ENCODE measurements at places on chromosomes 16 and 17.

- no peak for DNase-seq
Observed at GRCh38 chr17:77824780-77825280, 133.7 kb upstream of the TNRC6C start.

GRCh38 chr17:386141-386876, 33.7 kb upstream of the RPH3AL start:
- no peak for DNase-seq

- no peak for DNase-seq
Observed at GRCh38 chr16:70728150-70728549, 42.3 kb upstream of the MTSS2 start.

DNA sequence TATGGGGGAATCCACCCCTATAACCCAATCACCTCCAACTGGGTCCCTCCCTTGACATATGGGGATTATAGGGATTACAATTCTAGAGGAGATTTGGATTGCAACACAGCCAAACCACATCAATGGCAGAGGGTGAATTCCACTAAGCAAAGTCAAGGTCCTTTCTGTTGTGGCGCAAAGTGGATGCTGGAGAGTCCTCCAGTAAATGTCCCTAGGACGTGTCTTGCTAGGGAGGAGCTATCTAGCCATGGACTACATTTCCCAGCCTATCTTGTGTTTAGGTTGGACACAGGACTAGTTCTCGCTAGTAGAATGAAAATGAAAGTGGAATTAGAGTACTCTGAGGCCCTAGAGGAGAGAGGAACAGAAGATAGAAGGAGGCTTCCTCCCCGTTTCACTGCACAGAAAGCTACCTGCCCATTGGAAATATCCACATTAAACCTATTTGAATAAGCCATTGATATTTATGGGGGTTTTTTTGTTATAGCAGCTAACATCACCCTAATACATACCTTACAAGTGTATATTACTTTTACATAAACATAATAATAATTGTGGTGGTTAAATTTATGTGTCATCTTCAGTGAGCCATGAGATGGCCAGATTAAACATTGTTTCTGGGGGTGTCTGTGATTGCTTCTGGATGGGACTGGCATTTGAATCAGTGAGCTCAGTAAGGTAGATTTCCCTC, 56.7 kb upstream of the ERCC4 start:
- no peak for DNase-seq

GRCh38 chr16:80440667-80441066, 100.1 kb upstream of the DYNLRB2 start:
- DNase-seq: no peak

DNA sequence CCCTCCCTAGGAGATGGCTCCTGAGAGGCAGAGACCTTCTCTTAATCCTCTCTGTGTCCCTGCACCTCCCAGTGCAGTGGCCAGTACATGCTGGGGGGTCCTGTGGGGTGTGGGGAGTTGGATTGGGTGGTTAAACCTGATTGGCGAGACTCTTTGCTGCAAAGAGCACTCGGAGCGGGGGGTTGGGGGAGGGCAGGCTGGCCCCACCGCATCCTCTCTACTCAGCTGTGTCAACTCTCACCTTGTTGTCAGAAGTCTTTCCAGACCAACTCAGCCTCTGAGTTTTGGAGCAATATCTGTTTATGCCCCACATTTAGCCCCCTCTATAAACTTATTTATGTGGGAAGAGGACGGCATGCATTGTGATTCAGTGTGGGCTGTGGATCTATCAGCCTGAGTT, 40.0 kb downstream of the SMARCE1 start:
- DNase-seq: no peak

GRCh38 chr17:80265205-80266068, 4.8 kb downstream of the RNF213 start:
- no peak for DNase-seq

- DNase-seq: no peak
Observed at GRCh38 chr16:25005445-25006306, 9.5 kb downstream of the ARHGAP17 start.

DNA sequence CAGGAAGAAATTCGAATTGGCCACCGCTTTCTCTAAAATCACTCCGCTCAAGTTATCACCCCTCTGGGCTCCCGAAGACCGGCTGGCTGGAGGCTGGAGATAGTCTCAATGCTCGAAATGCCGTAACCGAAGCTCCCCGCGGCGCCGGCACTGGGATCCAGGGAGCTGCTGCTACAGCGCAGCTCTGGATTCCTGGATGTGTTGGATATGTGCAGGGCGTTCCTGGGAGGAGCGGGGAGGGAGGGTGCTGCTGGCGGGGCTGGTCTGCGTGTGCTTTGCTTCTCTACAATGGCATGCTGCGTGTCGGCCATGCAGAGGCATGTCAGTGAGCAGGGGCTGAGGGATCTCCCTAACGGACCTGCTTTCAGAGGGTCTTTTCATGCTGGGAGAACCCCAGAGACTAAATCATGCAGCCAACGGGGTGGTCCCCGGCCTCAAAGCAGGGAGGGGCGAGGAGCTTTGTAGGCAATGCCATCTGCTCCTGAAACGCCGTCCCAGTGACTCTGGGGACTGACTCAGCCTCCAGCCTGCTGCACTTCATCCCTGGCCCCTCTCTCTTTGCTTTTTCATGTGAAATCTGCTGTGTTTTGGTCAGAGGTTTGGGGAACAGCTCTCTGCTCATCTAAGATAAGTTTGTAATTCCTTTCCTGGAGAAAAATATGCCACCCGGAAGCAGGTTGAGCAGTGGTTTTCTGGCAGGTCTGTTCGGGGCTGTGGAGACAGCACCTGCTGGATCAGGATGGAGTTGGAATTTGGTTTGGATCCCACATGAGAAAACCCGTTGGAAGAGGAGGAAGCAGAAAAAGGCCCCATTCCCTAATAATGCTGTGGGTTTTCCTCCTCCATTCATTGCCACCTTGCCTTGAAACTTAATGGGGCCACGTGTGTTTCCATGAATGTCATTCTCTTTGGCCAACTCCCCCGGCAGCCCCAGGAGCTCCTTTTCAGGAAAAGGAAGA, 311.4 kb downstream of the SEC14L1 start:
- peak; percentile 57 for DNase-seq

GRCh38 chr17:8673612-8674011, 43.1 kb upstream of the MYH10 start:
- DNase-seq: no peak

DNA sequence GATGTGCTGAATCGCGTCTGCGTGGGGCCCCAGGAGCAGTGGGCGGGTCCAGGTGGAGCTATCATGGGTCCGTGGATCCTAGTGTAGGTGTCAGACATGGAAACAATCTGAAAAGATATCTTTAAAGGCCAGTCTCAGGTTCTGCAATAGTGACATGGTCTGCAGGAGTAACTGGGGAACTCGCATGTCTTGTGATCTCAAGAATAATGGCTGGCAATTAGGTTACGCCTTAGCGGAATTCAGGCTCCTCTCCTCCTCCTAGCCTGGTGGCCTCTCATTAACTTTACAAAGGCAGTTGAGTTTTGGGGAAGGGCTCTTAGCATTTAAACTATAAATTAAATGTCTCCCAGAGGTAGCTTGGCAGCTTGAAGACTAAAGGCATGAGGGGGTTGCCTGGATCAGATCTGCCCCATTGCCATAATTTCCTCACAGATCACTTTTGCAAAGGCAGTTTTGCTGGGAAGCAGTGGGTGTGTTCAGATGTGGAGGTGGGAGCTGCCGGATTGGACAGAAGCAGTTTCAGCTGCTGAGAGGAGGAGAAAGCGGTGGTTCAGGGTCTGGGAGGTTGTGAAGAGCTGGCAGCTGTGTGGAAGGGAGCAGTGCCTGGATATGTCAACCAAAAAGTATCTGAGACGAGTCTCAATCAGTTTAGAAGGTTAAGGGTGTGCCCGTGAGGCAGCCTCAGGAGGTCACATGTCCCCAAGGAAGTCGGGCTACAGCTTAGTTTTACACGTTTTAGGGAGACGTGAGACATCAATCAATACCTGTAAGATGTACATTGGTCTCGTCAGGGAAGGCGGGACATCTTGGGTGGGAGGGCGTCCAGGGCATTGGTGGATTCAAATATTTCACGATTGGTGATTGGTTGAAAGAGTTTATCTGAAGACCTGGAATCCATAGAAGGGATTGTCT, 2.7 kb downstream of the TBCD start:
- no peak for DNase-seq

DNA sequence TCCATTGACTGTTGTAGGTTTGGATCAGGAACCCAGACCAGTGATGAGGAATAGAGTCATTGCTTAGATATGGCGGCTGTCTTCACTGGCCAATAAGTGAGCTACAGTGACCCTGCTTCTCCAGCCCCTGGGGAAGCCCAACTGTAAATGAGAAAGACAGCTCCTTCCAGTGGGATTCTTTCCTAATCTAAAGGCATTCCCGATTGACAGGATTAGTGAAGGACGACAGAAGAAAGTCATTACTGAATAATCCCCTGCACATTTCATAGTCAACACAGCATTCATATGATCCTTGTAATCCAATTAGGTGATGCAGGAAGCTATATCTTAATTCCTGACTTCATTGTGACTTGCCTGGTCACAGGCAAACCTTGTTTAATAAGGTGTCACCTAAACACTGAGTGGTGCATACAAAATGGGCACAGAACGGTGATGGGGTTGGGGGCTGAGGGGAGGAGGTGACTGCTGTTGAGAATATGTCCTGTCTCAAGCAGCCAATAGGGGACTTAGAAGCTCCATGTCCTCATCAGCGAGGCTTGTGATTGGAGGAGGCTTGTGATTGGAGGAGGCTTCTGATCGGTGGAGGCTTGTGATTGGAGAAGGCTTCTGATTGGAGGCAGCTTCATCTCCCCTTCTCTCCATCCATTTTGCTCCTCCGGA, 242.6 kb downstream of the XYLT1 start:
- DNase-seq: no peak

DNA sequence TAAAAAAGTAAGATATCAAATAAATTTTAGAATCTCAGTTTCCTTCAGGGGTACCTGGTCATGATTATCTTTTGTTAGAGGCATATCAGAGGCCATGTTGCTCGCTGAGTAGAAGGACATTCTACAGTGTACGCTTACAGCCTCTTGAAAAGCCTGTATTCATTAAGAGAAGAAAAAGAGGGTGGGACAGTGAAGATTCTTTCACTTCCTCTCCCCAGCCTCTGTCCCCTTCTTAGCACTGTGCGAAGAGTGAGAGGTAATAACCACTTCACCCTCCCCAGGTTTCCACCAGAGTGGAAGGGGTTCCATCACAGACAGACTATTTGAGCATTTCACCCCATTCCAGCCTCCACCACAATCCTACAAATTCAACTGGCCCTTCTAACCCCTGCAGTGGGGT, 4.8 kb upstream of the LPO start:
- no peak for DNase-seq

GRCh38 chr16:68884861-68885720, 41.8 kb downstream of the TANGO6 start:
- peak; percentile 7 for DNase-seq

DNA sequence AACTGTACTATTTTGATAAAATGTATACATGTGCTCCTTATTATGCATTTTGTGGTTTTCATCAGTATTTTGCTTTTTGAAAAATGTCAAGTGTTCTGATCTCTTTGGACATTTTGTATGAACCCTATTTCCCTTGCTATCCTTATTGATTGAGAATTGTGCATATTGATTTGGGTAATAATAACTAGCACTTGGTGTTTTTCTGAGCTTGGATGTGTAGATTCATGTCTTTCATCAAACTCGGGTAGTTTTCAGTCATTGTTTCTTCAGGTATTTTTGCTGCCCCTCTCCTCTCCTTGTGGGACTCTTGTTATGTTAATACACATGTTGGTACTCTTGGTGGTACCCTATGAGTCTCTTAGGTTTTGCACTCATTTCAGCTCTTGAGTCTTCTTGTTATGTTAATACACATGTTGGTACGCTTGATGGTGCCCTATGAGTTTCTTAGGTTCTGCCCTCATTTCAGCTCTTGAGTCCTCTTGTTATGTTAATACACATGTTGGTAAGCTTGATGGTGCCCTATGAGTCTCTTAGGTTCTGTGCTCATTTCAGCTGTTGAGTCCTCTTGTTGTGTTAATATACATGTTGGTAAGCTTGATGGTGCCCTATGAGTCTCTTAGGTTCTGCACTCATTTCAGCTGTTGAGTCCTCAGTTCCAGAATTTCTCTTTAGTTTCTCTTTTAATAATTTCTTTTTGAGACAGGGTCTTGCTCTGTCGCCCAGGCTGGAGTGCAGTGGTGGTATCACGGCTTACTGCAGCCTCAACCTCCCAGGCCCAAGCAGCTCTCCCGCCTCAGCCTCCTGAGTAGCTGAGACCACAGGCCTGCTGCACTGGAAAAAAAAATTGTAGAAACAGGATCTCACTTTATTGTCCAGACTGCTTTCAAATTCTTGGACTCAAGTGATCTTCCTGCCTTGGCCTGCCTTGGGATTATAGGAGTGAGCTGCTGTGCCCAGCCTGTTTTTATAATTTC, 19.3 kb downstream of the ZNF750 start:
- DNase-seq: no peak

- DNase-seq: peak; percentile 29
Observed at GRCh38 chr16:8887952-8888560, 5.9 kb downstream of the LITAFD start.

- DNase-seq: no peak
Observed at GRCh38 chr16:82093666-82094300, 58.7 kb downstream of the HSD17B2 start.

- no peak for DNase-seq
Observed at GRCh38 chr16:87729266-87729954, 36.4 kb downstream of the KLHDC4 start.

DNA sequence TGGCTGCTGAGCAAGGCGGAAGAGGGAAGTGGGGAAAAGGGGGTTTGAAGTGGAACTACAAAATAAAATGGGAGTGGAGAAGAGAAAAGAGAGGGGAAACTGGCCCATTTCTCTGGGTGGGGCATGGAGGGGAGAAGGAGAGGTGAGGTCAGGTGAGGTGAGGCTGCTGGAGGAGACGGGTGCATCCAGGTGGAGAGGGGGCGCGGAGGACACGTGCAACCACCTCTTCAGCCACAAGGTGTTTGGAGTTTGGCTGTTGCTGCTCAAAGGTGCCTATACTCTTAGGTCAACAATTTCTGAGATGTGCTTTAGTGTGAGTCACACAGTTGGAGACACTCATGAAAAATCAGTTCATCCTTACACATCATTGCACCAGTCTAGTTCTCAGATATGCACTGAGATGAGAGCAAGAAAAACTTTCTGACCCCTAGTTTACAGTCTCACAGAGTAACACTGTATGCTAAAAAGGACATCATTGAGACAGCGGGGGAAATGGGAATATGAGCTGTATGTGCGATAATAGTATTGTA, 4.8 kb downstream of the SLC6A4 start:
- no peak for DNase-seq

DNA sequence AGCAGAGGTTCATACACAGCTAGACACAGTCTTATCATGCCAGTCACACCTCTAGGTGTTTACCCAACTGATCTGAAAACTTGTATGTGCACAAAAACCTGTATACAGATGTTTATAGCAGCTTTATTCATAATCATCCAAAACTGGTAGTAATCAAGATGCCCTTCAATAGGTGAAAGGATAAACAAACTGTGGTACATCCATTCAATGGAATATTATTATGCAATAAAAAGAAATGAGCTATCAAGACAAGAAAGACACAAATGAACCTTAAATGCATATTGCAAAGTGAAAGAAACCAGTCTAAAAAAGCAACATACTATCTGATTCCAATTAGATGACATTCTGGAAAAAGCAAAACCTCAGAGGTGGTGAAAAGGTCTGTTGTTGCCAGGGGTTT, 47.6 kb upstream of the CNEP1R1 start:
- no peak for DNase-seq
